Aortic smooth muscle cell (primary cell): ENCODE measurements at places on chromosomes 5 and 9. TPM values are rescaled to one million over a fixed set of nuclear protein-coding genes. Genes with fewer than 3 reads are reported as not detected.

CYSRT1 gene
- 0.87 and 1.2 TPM in 2 replicates for total RNA-seq

CFAP90 gene
- total RNA-seq, result not detected in 2 replicates

FOXD4L3 gene
- 0.13 TPM in 1 of 2 replicates, not detected in the other for total RNA-seq

NKD2 gene
- 0.13 and 3.7 TPM in 2 replicates for total RNA-seq

PCDHB9 gene
- 0.40 and 0.44 TPM in 2 replicates for total RNA-seq

MAPK9 gene
- total RNA-seq, result 22.4 and 25.2 TPM in 2 replicates

LCN12 gene
- 0.26 and 0.37 TPM in 2 replicates for total RNA-seq

NMUR2 gene
- total RNA-seq, result not detected in 2 replicates

SOX30 gene
- not detected in 2 replicates for total RNA-seq

ADGRD2 gene
- not detected in 2 replicates for total RNA-seq

BARHL1 gene
- total RNA-seq, result not detected in 2 replicates

SH2D3C gene
- total RNA-seq, result 1.1 and 2.0 TPM in 2 replicates

IRX2 gene
- total RNA-seq, result 0.62 and 3.7 TPM in 2 replicates

PCDHGA5 gene
- total RNA-seq, result 1.5 and 2.7 TPM in 2 replicates

SLC2A6 gene
- total RNA-seq, result 12.1 and 14.3 TPM in 2 replicates

FBXW2 gene
- 31.0 and 40.3 TPM in 2 replicates for total RNA-seq

FAXDC2 gene
- 9.0 and 13.6 TPM in 2 replicates for total RNA-seq

STARD4 gene
- 23.3 and 36.2 TPM in 2 replicates for total RNA-seq

EXD3 gene
- 7.1 and 8.6 TPM in 2 replicates for total RNA-seq

PHF24 gene
- 0.06 and 0.13 TPM in 2 replicates for total RNA-seq

CDH18 gene
- 0.12 TPM in 1 of 2 replicates, not detected in the other for total RNA-seq

TEX48 gene
- not detected in 2 replicates for total RNA-seq

STPG3 gene
- total RNA-seq, result not detected in 2 replicates

GPX3 gene
- 21.5 and 26.4 TPM in 2 replicates for total RNA-seq

GRXCR2 gene
- not detected in 2 replicates for total RNA-seq

RORB gene
- total RNA-seq, result 11.6 and 13.0 TPM in 2 replicates

NR3C1 gene
- 55.1 and 67.0 TPM in 2 replicates for total RNA-seq

CDH6 gene
- total RNA-seq, result 44.7 and 76.2 TPM in 2 replicates

PCDHB1 gene
- total RNA-seq, result not detected in 2 replicates

SNCAIP gene
- total RNA-seq, result 0.93 and 1.5 TPM in 2 replicates

IL3 gene
- total RNA-seq, result not detected in 2 replicates

F2RL1 gene
- total RNA-seq, result 7.5 and 24.3 TPM in 2 replicates

TAF11L3 gene
- not detected in 2 replicates for total RNA-seq

EIF4EBP3 gene
- 1.2 and 1.8 TPM in 2 replicates for total RNA-seq

POU5F2 gene
- total RNA-seq, result 0.53 and 0.99 TPM in 2 replicates

PAX5 gene
- not detected in 2 replicates for total RNA-seq

ZDHHC11 gene
- total RNA-seq, result 5.3 and 5.9 TPM in 2 replicates

WDR38 gene
- total RNA-seq, result not detected in 2 replicates

FGF10 gene
- 0.19 and 3.0 TPM in 2 replicates for total RNA-seq

SAXO1 gene
- total RNA-seq, result under 0.01 TPM in 2 replicates

SYNPO gene
- 12.4 and 17.6 TPM in 2 replicates for total RNA-seq

IPO11 gene
- 23.1 and 24.3 TPM in 2 replicates for total RNA-seq

VAV2 gene
- total RNA-seq, result 17.8 and 18.0 TPM in 2 replicates

PCDHA7 gene
- total RNA-seq, result 0.13 and 0.37 TPM in 2 replicates

SMIM33 gene
- not detected in 2 replicates for total RNA-seq

COL27A1 gene
- 2.8 and 4.5 TPM in 2 replicates for total RNA-seq

PCDHA5 gene
- total RNA-seq, result 0.06 TPM in 1 of 2 replicates, not detected in the other

CDC37L1 gene
- 18.5 and 22.5 TPM in 2 replicates for total RNA-seq
